ENCODE measurements at places on chromosomes 6 and 20. TPM values are rescaled to one million over a fixed set of nuclear protein-coding genes. Genes with fewer than 3 reads are reported as not detected.

Gene SOX12
- 11.3 TPM for polyA plus RNA-seq

Gene LAMP5
- 3.2 TPM for polyA plus RNA-seq

Gene RGS17
- polyA plus RNA-seq: not detected

Gene TBX18
- polyA plus RNA-seq: not detected

Gene KIF16B
- 15.0 TPM for polyA plus RNA-seq

Gene TEAD3
- polyA plus RNA-seq: 11.3 TPM

Gene DLK2
- not detected for polyA plus RNA-seq

Gene DAAM2
- polyA plus RNA-seq: 6.9 TPM

Gene SMOC2
- polyA plus RNA-seq: 6.5 TPM

Gene ZNF391
- 1.5 TPM for polyA plus RNA-seq

Gene LHFPL5
- not detected for polyA plus RNA-seq

All from kidney (tissue), 22 donors.